ENCODE measurements at places on chromosomes 12 and 14.

- DNase-seq: no peak
Measured at GRCh38 chr12:113485330-113485729, 13.7 kb upstream of the LHX5 start.

DNA sequence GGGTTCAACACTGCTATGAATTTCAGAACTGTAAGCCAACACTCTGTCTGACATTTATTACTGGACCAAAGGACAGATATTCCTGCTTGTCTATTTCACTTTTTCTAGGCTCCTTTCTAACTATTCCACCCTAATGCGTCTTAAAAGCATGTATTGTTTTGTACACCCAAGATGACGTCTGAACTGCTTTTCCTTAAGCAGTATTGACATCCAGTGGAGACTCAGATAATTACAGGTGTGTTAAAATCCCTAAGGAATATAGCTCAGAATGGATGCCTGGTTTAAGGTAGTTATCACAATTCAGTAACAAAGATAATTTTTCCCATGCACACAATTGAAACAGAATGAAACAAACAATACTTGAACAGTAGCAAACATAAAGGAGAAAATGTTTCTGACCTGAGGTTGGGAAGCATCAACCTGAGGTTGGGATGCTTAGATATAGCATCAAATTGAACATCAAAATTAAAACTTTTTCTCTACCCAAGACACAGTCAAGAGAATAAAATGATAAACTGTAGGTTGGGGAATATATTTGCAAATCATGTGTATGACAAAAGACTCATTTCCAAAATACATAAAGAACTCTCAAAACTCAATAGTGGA is 93.7 kb upstream of the PTPRR start:
- no peak for DNase-seq

GRCh38 chr12:109469517-109469916 is 7.6 kb downstream of the KCTD10 start:
- no peak for DNase-seq

DNA sequence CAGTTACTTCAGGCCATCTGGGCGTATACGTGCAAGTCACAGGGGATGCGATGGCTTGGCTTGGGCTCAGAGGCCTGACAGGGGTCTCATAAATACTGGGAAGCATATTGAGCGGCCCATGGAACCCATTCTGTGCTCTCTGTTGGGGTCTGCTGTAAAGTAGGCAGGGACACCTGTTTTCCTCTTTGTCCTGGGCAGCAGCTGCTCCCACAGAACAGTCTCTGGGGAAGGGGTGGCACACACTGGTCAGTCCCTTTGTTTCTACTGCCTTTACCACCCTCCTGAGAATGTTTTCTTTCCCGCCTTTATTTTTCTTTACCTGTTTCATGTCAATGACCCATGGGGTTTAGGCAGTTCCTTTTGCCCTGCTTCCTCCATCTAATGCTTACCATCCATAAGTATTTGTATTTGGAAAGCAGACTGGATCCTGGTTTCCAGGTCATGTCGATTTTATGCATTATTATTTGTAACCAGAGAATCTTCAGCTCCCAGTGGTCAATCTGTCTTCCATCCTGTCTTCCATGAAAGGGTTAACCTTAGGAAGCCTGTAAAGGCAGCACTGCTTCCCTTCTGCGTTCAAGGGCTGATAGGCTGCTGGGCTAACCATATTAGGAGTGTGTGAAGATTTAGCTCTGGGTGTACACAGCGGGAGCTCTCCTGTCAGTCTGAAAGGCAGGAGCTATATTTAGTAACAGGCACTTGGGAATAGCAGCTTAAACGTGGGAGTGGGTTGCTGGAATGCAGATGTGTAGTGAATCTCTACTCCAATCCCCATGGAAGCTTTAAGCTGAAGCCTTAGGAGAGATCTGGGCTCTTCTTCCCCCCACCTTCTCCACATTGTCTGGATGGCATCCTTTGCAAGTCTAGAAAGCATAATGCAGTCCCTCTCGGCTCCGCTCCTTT is 124.0 kb downstream of the DYRK2 start:
- DNase-seq: no peak

DNA sequence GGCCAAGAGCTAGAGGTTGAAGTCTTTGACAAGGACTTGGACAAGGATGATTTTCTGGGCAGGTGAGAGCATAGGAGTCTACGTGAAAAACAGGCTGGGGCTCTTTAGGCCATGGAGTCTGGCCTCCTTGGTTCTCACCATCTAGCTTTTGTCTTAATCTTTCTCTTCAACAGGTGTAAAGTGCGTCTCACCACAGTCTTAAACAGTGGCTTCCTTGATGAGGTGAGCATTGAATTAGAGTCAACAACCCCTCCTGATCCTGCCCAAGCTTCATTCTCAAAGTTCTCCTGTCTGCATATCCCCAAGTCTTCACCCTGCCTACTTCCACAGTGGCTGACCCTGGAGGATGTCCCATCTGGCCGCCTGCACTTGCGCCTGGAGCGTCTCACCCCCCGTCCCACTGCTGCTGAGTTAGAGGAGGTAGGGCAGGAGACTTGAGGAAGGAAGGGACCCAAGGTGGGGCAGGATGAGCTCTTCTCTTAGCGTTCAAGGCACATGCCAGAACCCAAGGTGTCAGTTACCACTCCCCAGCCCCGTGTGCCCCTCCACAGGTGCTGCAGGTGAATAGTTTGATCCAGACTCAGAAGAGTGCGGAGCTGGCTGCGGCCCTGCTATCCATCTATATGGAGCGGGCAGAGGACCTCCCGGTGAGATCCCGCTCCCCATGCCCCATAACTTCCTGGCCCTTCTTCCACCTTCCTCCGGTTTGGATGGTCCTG is 9.9 kb downstream of the ESYT1 start:
- DNase-seq: no peak
